ENCODE measurements at places on chromosomes 6 and 20.
A peak's percentile ranks its signal among the peaks of the same experiment; 100 is the strongest.

GRCh38 chr6:170031684-170032121 lies 259.2 kb downstream of the DLL1 start:
- no peak for DNase-seq

DNA sequence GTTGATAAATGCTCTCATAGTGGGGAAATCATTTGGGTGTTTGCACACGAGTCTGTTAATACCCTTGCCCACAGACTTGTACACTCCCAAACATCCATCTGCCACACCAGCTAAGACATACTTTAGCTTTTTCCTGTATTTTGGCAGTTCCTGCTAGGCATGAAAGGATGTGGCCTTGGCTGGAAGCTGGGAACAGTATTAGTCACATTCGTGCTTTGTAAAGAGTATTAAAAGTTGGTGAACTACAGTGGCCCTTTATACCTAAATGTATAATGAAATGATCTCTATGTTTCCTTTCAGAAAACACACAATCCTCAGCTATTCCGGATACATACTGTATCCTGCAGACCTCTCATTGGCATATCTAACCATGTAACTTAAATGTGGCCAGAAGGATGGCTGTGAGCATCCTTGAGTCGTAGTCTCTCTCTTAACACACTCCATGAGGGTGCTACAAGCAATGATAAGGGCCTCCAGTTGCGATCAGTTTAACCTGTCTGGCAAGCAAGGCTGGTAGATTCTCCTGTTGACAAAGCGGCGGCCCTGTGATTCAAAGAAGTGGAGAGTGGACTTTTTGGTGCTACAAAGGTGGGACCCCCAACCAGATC lies 1.5 kb downstream of the LEMD2 start:
- no peak for DNase-seq

DNA sequence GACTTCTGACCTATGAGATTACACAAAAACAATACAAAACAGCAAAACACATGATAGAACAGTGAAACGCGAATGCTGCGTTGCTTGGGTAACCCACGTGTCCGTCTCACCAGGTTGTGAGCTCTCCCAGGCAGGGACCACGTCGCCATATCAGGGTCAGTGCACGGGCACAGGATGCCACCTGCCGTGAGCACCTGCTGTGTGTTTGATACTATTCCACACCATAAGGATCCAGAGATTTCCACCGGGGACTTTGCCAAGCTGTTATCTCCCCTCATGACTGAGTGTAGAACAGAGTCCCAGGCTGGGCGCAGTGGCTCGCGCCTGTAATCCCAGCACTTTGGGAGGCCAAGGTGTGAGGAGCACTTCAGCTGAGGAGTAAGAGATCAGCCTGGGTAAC lies 288.0 kb downstream of the BMP7 start:
- DNase-seq: no peak

DNA sequence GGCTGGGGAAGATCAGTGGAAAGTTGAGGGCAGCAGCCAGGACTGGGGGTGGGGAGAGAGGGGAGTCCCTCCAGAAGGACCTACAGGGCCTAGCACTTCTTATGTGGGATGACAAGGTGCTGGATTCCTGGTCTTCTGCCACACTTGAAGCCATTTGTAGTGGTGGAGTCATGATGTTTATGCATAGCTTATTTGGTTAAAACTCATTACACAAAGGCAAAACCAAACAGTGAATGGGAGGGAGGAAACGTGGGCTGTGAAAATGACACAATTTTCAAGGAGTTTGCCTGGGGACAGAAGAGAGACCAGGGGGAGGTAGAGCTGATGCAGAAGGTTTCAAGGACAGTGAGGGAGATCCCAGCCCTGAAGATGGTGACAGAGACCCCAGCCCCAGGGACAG lies 50.8 kb downstream of the DACT2 start:
- DNase-seq: no peak

DNA sequence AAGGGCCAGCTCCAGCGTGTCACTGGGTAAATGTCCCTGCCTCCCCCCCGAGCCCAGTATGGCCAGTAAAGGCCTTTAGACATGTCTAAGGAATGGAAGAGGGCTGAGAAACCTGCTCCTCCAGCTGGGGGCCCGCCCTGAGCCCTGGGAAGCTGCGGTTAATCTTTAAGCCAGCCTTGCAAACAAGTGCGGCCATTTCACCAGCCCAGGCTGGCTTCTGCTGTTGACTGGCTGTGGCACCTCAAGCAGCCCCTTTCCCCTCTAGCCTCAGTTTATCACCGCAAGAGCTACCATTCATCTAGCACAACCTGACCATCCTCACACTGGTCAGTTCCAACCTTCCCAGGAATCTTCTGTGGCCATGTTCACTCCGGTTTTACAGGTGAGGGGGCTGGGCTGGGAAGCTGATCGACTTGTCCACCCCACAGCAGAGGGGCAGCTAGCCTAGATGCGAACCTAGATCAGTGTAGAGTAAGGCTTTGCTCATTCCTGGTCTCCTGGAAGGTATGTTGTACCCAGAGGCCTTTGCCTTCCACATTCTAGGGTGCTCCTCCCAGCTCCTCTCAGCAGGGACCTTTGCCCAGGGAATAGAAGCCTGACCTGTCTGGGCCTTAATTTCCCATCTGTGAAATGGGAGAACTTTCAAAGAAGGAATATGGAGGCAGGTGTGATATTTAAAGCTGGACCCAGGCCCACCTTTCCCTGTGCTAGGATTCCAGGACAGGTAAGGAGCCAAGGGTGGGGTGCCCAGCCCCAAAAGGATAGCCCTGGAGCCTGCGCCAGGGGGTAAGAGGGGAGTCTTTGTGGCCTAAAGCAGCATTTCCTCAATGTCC lies 1.2 kb upstream of the SRC start:
- DNase-seq: no peak

DNA sequence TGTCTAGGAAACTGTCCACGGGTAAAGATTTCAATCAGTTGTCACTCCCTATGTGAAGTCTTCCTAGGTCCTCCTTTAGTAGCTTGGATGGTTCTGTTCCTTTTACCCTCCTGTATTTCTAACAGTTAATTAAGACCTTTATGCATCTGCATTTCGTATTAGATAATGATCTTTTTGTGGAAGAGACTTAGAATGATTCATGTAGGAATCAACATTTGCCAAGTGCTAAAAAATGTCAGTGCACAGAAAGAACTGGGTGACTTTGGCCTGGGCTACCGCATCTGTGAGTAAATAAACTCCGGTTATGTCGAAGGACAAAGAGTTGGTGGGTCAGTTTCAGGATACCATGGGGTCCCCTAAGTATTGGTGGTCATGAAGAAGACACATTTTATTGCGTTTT lies 918.0 kb downstream of the TFAP2A start:
- no peak for DNase-seq

DNA sequence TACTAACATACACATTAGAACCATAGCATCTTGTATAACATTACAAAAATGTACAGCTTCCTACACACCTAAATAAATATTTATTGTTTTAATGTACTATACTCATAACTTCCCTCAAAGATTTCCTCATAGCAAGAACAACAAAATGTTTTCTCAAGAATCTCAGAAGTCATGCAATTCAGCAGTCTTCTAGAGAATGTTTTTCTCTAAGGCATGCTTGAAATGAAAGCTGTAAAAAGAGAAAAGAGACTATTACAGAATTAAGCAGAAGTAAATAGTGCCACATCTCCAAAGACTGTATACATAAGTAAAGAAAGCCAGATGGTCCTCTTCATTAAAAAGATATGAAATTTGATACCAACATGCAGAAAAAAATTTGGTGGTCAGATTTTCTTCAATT lies 672.2 kb downstream of the EPM2A start:
- no peak for DNase-seq

DNA sequence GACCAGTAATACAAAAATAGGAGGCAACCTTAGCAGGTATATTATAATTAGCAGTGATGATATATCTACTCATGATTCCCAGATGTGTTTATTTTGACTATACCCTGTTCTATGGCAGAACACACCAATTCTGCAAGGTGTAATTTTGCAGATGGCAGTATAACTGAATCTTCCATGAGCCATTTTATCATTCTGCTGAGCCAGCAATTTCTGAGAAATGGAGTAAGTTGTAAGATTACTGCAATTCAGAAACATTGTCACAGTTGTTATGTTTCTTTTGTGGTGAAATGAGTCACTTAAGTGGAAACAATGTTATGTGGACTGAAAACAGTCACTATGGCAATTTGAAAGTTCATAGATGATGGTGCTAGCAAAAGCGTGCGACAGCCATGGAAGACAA lies 63.7 kb upstream of the RIMS1 start:
- DNase-seq: no peak

DNA sequence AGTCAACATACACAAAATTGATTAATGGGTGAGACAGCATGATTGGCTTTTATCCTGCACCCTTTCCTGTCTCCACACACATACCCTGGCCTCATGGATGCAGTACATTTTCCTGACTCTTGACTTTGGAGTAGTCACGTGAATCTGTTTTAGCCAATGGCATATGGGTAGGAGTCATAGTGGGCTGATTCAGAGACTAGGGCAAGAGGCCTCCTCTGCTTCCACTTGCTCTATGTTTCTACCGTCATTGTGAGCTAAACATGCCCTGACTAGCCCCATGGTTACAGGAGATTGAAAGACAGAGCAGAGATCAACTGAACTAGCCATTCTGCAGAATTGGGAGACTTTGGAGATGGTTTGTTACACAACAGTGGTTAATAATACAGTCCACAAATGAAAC lies 850.0 kb downstream of the DHX35 start:
- no peak for DNase-seq

- peak; percentile 47 for DNase-seq
These were observed 918 bp downstream of the EIF6 start for GRCh38 chr20:35283441-35284266.

- no peak for DNase-seq
These were observed 55.9 kb upstream of the ISM1 start for GRCh38 chr20:13165203-13165602.

DNA sequence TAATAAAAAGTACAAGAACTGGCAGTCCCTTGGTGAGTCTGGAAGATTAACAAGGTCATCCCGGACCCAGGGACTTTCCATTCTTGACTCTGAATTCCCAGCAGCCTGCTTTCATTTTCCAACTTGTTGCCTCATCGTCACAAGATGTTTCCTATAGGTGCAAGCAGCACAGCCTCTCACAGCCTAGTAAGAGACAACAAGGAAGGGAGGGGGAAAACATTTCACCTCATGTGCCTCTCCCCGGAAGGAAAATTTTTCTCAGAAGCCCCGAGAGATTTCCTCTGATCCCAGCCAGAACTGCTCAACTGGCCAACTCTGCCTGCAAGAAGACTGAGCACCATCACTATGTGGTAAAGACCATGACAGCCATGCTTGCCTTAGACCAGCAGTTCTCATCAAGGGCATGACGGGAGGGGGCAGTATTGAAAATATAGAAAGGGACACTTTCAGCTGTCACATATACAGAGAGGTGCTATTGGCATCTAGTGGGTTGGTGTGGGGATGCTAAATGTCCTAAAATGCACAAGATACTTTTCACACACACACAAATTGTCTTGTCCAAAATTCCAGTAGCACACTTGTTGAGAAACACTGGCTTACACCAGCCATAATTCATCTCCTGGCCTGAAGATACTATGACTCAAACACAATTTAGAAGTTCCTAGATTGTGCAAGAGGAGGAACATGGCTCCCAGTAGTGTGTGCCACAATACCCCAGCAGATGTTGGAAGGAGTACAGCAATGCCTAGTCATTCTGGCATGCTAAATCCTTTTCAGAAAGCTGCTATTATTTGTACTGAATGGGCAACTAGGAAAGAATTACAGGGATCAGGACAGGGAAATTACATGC lies 10.8 kb upstream of the WTAP start:
- peak; percentile 98 for DNase-seq

GRCh38 chr6:106974336-106974998 lies at the start of gene CD24:
TSS of gene CD24 (minus strand) at chr6:106974729. CDS start at chr6:106974646, 83 bp downstream.
- no peak for DNase-seq

GRCh38 chr20:55031971-55032370 lies 556.6 kb downstream of the DOK5 start:
- DNase-seq: no peak

GRCh38 chr20:54017846-54018245 lies 52.5 kb downstream of the BCAS1 start:
- peak; percentile 81 for DNase-seq

- DNase-seq: no peak
These were observed 91.8 kb downstream of the CAP2 start for GRCh38 chr6:17485181-17485580.

GRCh38 chr20:301886-302848 lies 4.8 kb downstream of the ZCCHC3 start:
- DNase-seq: no peak

DNA sequence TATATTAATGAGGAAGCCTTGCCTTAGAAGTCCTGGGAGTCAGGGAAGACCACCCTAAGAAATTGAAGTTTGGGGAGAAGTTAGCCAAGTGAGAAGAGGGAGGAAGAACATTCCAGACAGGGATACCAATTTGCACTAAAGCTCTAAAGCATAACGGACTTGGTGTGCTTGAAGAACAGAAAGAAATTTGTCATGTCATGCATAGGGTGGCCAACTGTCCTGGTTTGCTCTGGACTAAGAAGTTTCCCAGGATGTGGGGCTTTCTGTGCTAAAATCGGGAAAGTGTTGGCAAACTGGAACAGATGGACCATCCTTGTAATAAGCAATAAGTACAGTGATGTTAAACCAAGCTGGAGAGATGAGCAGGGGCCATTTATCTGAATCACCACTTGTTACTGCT lies 217.6 kb downstream of the ZNF217 start:
- DNase-seq: no peak

DNA sequence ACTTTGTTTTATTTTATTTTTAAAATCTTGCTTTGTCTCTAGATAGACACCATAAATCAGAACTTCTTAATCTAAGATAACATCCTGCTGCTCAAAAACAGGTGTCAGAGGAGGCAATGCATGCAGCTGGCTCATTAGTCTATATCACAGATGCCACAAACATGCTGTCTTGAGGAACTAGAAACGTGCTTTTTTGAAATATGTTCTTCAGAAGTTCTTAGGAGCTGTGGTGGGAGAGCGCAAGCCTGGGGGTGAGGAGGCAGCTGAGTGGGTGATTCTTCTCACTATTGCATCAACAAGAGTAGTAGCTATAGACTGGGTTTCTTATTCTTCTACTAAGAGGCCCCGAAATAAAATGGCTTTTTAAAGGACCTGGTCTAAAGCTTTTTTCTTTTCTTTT lies 23.4 kb downstream of the IL22RA2 start:
- DNase-seq: peak; percentile 41

DNA sequence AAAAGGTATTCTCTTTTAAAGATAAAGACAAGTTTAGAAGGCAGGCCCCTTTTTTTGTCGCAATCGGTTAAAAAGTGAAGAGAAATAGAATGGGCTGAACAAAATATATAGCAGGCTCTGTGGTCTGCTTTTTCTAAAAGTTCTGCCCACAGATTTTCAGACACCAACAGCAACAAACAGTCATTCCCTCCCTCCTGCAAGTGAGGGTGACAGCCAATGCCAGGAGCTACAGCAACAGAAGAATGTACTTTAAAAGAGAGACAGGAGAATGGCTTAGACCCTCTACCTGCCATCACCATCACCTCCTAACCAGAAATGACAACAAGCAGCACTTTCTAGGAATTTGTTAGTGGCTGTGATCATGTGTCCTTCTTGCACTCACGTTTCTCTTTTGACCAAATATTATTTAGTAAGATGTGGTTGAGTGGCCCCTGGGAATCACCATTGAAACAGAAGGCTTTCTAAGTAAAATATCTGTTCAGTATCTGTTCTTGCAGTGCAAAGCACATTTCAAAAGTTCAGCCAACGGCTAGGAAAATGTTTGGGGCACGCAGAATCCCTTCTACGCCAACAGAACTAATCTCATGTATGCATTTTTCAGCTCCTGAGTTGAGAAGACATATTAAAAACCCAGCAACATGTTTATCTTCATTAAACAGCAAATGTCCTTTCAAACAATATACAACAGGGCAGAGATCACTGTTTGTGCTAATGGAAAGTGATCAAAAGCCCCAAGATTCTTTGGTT lies 248.5 kb downstream of the ATXN1 start:
- no peak for DNase-seq

- DNase-seq: peak; percentile 69
These were observed 202.8 kb downstream of the DLL1 start for GRCh38 chr6:170087941-170088581.

Data from suppressor macrophage treated with lipopolysaccharide for 4 hours (primary cell).